ENCODE measurements at places on chromosomes 7 and 10. TPM values are rescaled to one million over a fixed set of nuclear protein-coding genes. Genes with fewer than 3 reads are reported as not detected.
A peak's percentile ranks its signal among the peaks of the same experiment; 100 is the strongest.

Gene NPC1L1
- total RNA-seq = not detected

Gene PRXL2A
- 164 TPM for total RNA-seq

Gene OR2A5
- not detected for total RNA-seq

Gene SEMA3C
- 91.3 TPM for total RNA-seq

- no peak overlapping the region for H3K4me3 ChIP-seq
- peaks cover 8% of the 10 kb centered on the region for H3K27me3 ChIP-seq
- DNase-seq = no peak
- peaks cover 17% of the 10 kb centered on the region for H3K4me1 ChIP-seq
- H3K27ac ChIP-seq = no peak overlapping the region
- peaks cover 3% of the 10 kb centered on the region for H3K36me3 ChIP-seq
These were observed 70.3 kb upstream of the NANOS1 start for GRCh38 chr10:118958984-118959925.

DNA sequence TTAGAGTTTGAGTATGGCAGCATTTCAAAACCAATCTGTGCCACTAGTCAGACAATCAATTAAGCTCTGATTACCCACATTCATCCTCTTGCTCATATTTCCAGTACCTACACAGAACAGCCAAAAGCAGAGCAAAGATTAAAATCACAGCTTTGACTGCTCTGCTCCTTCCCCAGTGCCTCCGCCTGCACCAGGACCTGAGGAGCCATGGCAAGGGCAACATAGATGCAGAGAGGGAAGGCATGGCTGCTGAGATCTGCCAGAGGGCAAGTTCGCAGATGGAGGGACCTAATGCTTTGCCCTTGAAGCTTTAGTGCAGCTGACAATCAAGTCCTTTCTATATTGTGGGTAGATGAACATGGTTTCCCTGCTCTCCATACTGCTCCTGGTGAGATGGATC lies 148.1 kb downstream of the HTR7 start:
- no peak overlapping the region for H3K4me3 ChIP-seq
- no peak for DNase-seq
- no peaks in the 10 kb centered on the region for H3K36me3 ChIP-seq
- no peaks in the 10 kb centered on the region for H3K27me3 ChIP-seq
- H3K4me1 ChIP-seq = no peaks in the 10 kb centered on the region

- H3K4me1 ChIP-seq = peaks cover 14% of the 10 kb centered on the region
- no peak overlapping the region for H3K27ac ChIP-seq
- H3K4me3 ChIP-seq = no peak overlapping the region
- no peak for DNase-seq
These were observed 165.4 kb downstream of the GLI3 start for GRCh38 chr7:42071372-42072261.

DNA sequence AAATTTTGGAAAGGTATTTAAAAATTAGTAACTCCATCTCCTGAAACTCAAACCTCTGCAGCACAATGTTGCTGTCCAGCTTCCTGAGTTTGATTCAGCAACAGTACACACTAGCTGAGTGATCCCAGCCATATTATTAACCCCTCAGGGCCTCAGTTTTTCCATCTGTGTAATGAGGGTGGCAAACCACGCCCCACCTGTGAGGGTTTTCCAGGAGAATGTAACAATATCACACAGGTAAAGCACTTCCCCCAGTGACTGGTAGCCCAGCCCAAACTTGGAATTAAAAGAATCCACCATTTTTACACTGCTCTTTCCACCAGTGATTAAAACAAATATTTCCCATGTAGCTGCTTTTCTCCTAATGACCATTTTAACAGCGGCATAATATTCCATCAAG lies 122.4 kb downstream of the SORBS1 start:
- H3K4me1 ChIP-seq = peaks cover 31% of the 10 kb centered on the region
- H3K4me3 ChIP-seq = no peak overlapping the region
- H3K27me3 ChIP-seq = peaks cover 6% of the 10 kb centered on the region
- H3K36me3 ChIP-seq = no peaks in the 10 kb centered on the region

GRCh38 chr7:26667514-26668133 lies 196.8 kb downstream of the SKAP2 start:
- H3K27ac ChIP-seq = peak overlapping the region; percentile 62
- no peaks in the 10 kb centered on the region for H3K27me3 ChIP-seq
- H3K4me1 ChIP-seq = peaks cover 24% of the 10 kb centered on the region
- H3K36me3 ChIP-seq = no peaks in the 10 kb centered on the region

Data from glutamatergic neuron (in vitro differentiated cells).